Hematopoietic multipotent progenitor cell treated with erythropoietin and hydrocortisone succinate and interleukin-3 and kit ligand, for 4 days (in vitro differentiated cells): ENCODE measurements at places on chromosomes 6 and 20.

GRCh38 chr6:137155830-137156229 lies 17.6 kb downstream of the IL22RA2 start:
- peak; percentile 88 for DNase-seq

- peak; percentile 36 for DNase-seq
Measured at GRCh38 chr6:41073968-41074691, 1.4 kb downstream of the NFYA start.

DNA sequence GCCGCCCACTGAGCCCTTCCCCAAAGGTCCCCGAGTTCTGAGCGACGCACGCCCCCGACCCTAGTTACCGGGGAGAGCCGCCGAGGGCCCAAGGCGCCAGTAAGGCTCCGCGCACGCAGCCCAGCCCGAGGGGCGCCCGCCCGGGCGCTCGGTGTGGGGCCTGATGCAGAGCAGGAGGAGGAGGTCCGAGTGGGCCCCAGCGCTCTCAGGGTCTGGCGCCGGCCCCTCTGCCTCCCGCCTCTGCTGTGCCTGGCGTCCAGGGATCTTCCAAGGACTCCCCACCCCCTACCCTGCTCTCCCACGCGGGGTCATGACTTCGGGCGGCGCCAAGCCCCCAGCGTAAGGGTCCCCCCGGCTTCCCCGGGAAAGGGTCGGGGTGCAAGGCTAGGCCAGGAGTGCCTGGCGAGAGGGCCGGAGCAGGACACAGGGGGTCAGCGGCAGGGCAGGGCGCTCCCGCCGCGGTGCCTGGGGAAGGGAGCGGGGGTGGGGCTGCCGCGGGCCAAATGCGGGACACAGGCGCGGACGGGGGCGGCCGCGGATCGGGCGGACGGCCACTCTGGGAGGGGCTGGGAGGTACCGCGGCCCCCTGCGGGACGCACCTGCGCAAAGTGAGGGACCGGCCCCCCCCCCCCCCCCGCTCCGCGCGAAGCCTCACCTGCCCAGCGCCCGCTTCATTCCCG lies 637 bp downstream of the ABHD12 start:
- DNase-seq: peak; percentile 40

- no peak for DNase-seq
Measured at GRCh38 chr6:77666846-77667245, 14.0 kb downstream of the MEI4 start.

- peak; percentile 75 for DNase-seq
Measured at GRCh38 chr20:52150440-52151258, 40.9 kb downstream of the ZFP64 start.

DNA sequence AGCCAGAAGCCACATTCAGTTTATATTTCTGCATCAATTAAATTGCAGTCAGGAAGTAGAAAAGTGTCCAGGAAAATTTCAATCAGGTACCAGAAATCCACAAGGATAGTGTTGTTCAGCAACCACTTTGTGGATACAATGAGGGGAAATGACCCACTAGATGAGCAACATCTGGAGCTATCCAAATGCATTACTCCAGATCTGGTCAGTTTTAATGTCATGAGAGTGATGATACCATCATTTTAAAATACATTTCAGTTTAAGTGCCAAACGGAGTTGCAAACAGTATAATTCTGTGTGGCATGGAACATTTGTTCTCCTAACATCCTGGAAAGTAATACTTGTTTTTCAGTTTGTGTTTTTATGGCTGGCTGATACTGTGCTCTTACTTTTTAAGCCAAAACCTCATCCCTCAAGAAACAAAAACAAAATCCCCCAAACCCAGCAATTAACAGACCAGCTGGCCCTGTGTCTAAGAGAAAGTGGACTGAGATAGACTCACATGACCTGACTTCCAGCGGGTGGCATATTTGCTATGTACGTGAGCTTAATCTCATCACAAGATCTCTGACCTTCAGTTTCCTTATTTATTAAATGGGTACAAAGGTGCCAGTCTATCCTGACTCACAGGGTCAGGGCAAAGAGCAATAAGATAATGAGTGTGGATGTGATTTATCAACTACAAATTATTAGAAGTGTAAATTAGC lies 58.8 kb upstream of the CNKSR3 start:
- DNase-seq: peak; percentile 14
